ENCODE measurements at places on chromosomes 3 and 15.

DNA sequence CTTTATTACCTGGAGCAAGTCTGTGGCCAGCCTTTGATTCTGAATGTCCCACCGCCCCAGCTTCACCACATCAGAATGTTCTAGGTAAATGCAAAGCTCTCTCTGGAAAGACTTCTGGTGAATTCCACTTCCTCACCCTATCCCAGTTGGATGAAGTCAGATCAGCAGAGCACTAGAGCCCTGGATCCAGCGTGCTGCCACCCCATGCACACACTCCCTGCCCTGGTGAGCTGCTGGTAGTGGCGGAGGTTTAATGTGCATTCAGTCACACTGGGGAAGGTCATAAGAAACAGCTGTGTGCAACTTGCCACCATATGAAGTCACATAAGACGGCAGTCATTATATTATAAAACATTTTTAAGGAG, 16.3 kb upstream of the SLC41A3 start:
- no peak for DNase-seq

DNA sequence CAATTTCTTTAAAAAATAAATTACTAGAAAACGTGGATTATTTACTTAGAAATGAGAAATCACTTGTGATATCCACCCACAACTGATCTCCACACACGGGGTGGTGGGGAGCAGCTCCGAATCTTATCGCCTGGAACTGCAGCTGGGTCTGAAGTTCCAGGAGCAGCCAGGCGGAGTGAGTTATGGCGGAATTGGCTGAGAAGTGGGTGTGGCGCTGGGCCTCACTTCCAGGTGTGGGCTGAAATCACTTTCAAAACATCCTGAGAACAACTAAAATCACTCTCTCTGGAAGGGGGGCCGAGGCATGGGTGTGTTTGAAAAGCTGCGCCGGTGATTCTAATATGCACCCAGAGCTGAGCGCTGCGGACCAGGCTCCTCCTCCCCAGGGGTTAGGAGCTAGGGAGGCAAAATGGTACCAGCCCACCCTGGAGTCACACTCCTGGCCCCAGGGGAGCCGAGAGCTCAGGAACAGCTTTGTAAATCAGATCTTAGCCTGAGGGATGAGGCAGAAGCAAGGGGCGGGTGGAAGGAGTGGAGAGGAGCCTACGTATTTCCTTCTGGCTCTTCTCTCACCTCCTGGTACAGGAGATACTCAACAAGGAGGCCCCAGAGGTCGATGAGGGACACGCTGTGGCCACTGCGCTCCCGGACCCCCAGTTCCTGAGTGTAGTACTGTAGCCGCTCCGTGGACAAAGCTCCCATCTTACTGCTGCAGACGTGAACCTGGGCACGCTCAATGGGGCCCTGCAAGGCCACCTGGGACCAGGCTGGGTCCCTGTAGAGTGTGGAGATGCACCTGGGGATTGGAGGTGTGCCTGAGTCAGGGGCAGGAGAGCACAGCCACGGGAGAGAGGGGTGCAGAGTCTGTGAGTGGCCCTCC, 9.6 kb downstream of the PLA2G4F start:
- DNase-seq: no peak

GRCh38 chr3:32814361-32814760, 3.4 kb upstream of the TRIM71 start:
- DNase-seq: no peak

DNA sequence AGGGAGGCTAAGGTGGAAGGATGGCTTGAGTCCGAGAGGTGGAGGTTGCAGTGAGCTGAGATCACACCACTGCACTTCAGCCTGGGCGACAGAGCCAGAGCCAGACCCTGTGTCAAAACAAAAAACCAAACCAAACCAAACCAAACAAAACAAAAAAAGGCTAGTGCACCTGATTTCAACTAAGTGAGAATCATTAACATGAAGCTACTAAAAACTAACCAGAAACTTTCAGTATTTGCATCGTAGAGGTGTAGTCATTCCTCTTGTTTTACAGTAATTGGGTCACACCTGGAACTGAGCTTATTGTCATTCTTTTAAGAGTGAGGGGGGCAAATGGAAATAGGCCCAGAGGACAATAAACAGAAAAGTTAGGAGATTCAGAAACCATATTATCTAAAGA, 58.5 kb downstream of the ST6GAL1 start:
- DNase-seq: no peak

DNA sequence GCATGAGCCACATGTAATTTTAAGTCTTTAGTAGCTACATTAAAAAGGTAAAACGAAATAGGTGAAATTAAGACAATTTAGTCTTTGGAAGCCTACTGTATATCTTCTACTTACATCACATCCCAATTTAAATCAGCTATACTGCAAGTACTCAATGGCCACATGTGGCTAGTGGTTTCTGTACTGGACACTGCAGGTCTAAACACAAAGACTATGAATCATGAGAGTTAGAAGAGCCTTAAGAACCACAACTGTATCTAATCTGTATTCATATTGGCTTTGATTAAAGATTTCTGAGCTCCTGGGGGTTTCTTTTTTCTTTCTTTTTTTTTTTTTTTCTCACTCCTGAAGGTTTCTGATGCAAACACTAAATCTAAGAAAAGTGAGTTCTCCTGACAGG, 2.3 kb upstream of the EIF1B start:
- DNase-seq: no peak

DNA sequence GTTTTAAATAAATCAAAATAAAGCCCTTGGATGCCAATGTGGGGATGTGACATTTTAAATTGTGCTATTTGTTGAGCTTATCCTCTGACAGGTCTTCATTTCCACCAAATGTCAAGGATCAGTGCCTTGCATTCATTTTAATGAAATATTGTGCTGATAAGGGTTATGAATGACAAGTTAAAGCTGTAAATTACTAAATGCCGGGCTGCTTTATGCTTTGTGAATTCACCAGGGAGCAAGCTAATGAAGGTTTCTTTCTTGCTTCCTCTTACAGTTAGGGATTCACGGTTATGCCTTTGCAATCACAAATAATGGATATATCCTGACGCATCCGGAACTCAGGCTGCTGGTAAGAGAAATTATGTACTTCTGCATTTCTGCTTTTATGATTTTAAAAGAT, 81.7 kb downstream of the LRTM1 start:
- no peak for DNase-seq

DNA sequence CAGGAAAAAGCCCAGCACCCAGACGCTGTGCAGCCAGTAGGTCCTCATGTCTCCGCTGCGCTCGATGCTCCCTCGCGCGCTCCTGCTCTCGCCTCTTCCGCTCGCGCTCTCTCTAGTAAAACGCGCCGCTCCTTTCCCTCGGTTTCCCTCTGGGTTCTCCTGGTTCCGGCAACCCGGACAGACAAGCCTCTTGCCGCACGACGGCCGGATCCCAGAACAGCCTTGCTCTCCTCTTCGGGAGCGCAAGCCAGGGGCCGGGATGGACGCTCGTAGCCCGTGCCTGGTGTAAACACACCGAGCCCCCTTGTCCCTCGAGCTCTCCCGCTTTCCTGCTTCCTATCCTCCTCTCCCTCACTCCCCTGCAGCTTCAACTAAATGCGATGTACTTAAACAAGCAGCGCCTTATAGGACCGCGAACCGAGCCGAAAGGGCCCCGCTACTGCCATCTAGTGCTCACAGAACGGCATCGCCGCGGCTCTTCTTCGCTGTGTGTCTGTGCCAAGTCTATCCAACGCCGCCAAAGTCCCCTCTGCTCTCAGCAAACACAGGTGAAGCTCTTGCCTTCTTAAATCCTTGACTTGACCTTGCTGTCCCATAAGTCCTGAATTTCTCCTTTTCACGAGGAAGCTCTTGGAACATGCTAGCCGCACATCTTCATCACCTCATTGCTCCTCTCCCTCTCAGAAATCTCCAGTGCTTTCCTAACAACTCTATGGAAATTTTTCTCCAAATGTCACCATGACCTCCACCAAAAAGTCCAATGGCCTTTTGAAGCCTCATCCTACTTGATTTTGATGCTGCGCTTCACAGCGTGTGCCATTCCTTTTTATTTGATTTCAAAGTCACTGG, 1037.2 kb downstream of the IGSF11 start:
- DNase-seq: peak; percentile 97

DNA sequence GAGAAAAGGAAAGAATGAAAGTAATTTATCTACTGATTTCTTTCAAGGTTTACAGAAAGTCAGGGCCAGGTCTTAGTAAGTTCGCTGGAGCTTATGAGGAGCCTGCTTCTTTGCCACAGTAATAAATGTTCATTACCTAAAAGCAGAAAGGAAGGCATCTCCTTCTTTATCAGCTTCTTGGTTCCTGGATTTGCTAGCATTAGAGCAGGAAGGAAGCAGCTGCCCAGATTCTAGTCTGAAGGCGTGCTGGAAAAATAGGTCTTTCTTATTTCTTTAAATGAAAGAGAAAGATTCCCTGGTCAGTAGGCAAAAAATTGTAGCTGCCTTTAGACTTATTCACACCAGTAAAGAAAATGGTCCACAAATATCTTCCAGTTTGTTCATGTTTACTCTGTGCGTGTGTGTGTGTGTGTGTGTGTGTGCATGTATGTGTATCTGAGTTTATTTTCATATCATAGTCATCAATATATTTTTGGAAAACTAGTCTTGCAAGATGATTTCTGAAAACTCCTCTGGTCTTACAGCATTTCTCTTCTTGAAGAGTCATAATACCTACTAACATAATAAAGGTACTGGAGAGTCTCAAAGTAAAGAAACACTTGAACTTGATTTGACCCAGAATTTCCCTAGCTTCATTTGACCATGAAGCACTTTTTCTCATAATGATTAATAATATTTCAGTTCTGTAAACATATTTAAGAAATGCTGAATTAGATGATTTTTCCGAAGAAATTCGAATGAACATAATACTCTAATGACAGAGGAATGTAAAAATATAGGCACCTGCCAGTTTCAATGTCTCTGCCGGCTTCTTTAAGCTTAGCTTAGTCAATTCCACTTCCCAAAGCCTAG, 255.3 kb upstream of the ZPLD1 start:
- no peak for DNase-seq

DNA sequence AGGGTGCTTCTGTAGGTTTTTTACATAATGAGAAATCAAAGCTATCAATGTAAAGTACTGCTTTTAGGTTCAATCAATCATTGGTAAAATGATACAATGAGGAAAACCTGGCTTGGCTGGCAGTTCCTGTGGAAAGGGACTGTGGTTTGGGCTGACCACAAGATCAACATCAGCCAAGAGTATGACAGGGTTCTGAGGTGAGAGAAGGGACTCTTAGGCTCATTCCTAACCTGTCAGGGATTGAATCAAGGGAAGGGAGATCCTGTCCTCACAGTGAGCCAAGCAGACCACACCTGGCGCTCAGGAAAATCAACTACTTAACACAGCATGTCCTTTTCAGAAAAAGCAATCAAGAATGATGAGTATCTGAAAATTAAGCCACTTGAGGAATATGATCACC, 111.1 kb downstream of the MAGI1 start:
- DNase-seq: no peak

DNA sequence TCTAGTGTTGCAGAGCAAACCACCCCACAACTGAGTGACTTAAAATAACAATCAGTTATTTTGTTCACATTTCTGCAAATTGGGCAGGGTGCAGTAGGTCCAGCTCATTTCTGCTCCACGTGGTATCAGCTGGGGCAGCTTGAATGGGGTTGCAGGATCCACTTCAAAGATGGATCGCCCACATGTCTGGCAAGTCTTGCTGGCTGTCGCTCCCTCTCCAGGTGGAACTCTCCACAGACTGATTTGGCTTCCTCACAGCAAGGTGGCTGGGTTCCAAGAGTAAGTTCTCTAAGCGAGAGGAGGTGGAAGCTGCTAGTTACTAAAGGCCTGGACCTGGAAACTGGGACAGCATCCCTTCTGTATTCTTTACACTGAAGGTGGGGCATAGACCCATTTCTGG, 213.3 kb downstream of the SLC9A9 start:
- DNase-seq: no peak

DNA sequence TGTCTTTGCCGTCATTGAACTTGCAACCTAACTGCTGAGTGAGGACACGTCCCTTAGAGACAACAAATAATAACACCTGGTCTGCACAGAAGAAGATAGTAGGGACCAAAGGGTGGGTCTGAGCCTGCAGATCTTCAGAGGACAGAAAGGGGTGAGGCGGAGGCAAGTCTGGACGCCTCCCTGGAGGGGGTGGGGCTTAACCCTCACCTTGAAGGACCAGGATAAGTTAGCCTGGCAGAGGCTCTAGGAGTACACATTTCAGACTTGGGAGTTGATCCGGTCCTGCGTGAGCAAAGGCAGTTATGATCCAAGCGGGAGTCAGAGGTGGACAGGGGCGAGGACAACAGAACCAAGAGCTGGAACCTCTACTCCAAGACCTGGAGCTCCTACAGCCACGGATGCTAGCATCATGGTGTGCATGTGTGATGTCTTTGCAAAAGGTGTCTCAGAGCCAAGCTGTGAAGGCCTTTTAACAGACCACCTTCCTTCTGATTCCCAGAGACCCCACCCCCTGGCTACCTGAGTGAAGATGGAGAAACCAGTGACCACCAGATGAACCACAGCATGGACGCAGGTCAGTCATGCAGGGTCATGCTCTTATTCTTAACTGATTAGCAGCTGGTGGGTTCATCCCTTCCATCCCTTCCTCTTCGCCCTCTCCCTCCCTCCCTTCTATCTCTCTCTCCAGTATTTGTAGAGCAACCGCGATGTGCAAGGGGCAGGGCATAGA, 88.0 kb downstream of the AAGAB start:
- no peak for DNase-seq

- DNase-seq: peak; percentile 71
Observed at GRCh38 chr3:195909644-195910498, 1.5 kb upstream of the TNK2 start.

DNA sequence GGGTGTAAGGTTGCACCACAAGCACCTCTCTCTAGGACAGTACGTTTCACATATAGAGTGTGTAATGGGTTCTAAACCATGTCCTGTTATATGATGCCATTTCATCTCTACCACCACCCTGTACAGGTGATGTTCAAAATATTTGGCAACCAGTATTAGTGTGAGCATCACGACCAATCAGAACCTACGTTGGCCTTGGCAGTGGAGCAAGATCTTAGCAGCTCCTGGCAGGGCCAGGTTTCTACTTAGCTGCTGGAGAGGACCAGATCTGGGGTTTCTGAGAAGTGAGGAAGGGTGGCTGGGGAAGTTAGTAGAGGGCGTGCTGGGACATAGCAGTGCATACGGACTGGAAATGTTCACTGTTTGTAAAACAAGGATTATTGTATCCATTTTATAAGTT, 23.1 kb upstream of the MITF start:
- DNase-seq: no peak

DNA sequence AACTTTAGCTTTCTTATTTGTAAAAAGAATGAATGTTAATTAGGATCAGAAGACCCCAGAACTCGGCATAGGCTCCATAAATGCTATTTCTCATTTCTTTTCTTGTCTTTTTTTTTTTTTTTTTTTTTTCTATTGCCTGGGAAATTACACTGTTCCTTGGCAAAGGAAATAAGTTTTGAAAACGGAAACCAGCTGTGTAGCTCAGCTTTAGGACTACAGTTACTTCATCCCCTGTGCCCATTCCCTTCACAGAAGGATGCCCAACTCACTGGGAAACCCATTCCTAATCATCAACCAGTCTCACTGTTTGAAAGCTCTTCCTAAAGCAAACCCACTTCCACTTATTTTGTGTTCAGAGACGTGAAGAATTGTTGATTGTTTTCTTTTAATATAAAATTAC, 254.0 kb upstream of the IL12A start:
- no peak for DNase-seq

- no peak for DNase-seq
Observed at GRCh38 chr15:49865925-49866757, 245.3 kb downstream of the DTWD1 start.

GRCh38 chr3:9088441-9089353, 125.4 kb upstream of the RAD18 start:
- no peak for DNase-seq

- no peak for DNase-seq
Observed at GRCh38 chr15:101043011-101043410, 123.9 kb downstream of the LRRK1 start.

GRCh38 chr15:56619887-56620286, 113.4 kb downstream of the ZNF280D start:
- no peak for DNase-seq

- DNase-seq: no peak
Observed at GRCh38 chr3:86984271-86984670, 6.7 kb downstream of the VGLL3 start.
